Lower lobe of right lung (tissue), 2 donors: ENCODE measurements at places on chromosomes 2 and 18. TPM values are rescaled to one million over a fixed set of nuclear protein-coding genes. Genes with fewer than 3 reads are reported as not detected.

Gene NIF3L1
- total RNA-seq = 20.5 TPM

Gene APCDD1
- total RNA-seq = 33.4 TPM

Gene RNF125
- total RNA-seq = 8.1 TPM

Gene AQP12A
- total RNA-seq = not detected

Gene EGR4
- total RNA-seq = not detected

Gene GYPC
- 92.6 TPM for total RNA-seq

Gene FAHD2A
- total RNA-seq = 19.4 TPM

DNA sequence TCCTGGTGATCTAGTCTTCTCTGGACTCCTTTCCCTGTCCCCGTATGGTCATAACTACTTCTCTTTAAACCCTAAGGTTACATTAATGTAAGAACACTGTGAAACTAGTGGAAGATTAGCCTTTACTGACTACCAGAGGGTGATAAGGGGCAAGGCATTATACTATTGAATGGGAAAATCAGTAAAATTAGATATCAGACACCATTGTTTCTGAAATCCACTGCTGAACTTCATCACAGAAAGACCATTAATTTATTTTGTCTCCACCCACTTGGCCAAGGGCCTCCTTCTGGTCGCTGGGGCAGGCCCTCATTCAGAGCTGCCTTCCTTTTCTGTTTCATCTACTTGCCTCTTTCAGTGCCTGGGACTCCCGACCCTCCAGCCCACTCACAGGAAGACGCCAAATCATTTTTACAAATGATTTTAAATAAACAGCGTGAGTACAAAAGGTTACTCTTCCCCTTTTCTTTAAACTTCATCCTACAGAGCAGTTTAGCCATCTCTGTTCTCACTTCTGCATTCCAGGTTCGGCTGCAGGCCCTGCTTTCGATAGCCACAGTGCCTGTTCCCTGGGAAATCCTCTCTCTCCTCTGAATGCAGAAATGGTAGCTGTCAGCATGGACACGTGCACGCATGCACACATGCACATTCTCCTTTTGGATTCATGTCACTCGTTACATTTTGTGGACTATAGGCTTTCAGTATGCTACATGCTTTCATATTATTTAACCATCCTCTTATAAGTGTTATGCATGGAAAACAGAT lies 70.3 kb upstream of the DOCK10 start:
- DNase-seq = peak; percentile 60

DNA sequence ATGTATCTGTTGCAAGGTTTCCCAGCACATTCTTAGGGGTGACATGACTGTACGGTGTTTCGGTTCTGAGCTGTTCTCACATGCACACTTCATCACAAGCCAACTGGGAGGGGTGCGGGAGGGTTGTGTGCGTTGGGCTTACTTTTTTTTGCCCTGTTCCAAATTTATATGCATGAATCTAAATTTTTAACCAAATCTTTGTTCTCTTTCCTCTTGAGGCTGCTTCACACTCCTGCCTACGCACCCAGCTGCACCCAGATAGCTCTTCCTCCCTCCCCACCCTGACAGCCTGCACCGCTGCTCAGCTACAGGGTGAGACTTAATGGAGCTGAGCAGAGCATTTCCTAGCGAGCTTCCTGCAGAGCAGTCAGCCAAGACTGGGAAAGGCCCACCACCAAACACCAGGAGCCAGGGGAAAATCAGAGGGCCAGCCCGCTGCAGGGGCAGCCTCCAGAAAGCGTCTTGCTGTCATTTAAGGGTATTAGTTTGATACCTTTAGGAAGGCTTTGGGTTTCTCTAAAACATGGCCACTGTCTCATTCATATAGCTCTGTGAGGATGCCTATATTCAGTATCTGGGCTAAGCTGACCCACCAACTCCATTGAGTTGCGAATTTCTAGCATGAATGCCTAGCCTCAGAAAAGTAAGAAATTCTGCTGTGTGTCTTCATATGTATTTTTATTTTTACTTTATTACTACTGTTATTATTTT lies 84.5 kb downstream of the POU3F3 start:
- DNase-seq = no peak

GRCh38 chr2:136212426-136213378 lies 94.8 kb upstream of the CXCR4 start:
- DNase-seq = no peak

DNA sequence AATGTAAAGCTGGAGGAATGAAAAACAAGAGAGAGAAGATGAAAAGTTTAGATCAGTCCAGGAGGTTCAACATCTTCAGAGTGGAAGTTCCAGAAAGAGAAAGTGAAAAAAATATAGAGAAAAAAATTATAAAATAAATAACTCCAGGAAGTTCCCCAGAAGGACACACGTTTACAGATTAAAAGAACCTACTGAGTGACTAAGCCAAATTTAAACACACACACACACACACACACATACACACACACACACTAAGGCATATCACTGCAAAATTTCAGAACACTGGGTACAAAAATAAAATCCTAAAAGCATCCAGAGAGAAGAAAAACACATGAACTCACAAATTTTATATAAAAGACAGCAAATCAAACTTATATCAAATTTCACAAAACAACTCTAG lies 85.9 kb upstream of the PMAIP1 start:
- no peak for DNase-seq

- DNase-seq = no peak
Measured at GRCh38 chr2:208929139-208929864, 494.5 kb upstream of the MAP2 start.

- no peak for DNase-seq
Measured at GRCh38 chr2:208906330-208906729, 499.7 kb downstream of the PTH2R start.

DNA sequence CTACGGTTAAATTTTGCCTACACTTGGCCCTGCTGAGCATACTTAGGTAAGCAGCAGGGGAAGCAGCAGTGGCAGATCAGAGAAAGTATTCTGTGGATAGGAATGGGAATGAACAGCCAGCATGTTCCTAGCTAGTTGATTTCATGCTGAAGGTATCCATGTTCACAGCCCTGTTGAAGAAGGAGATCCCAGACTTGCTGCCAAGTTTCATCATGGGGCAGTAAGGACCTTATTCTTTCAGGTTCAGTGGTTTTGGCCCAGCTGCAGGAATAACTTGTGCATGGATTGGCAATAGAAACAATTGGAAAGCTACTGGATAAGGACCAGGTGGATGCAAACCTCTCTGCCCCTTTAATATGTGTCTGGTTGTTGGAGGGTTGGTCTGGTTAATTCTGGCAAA lies 98.2 kb upstream of the TMEM178A start:
- no peak for DNase-seq

- DNase-seq = no peak
Measured at GRCh38 chr2:30265052-30266015, 34.0 kb downstream of the LBH start.

DNA sequence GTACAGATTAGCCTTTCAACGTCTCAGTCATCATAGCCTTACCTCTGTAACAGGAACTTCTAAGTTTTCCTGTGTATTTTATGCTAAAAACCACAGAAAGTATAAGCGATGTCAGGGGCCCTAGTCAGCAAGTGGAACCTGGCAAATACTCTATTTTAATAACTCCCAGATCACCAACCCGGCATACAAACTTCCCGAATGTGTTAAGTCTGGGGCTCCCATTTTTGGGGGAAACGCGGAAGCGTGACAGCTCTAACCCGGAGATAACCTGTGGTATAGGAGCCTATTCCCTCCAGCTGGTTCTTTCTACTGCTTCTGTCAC lies 574 bp downstream of the NIFK start:
- no peak for DNase-seq

DNA sequence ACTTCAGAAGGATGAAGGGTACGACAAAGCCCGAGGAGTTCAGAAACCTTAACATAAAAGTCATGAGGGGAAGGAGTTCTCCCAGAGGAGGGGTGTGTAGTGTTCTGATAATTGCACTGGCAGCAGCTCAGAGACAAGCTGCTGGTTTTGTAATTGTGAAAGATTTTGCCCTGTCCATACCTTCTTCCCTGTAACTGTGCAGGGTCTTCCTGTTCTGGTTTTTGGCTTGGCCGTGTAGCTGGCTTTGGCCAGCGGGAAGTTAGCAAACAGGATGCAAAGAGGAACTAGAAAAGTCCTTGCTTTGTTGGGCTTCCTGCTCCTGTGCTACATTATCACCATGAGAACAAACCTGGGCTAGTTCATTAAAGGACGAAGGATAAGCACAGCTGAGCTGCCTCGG lies 160.8 kb downstream of the LPIN1 start:
- no peak for DNase-seq

DNA sequence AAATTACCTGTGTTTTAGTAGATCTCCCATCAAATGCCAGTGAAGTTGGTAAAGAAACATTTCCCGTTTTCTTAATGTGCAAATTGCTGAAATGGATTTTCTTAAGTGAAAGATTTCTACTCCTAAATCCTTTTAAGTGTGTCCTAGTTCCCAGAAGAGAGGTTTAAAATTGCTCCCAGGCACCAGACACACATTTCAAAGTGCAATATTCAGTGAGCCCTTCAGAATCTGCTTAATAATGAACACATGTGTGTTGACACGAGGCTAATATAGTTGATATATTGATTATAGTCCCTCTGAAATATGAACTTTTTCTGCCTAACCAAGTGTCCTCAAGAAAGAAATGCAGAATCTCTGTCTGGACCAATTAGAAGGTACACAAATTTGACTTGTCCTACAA lies 861.7 kb upstream of the CNTNAP5 start:
- no peak for DNase-seq

GRCh38 chr18:77000527-77000926 lies 132.1 kb downstream of the MBP start:
- peak; percentile 74 for DNase-seq

- DNase-seq = no peak
Measured at GRCh38 chr2:42298996-42299754, 61.8 kb downstream of the COX7A2L start.

DNA sequence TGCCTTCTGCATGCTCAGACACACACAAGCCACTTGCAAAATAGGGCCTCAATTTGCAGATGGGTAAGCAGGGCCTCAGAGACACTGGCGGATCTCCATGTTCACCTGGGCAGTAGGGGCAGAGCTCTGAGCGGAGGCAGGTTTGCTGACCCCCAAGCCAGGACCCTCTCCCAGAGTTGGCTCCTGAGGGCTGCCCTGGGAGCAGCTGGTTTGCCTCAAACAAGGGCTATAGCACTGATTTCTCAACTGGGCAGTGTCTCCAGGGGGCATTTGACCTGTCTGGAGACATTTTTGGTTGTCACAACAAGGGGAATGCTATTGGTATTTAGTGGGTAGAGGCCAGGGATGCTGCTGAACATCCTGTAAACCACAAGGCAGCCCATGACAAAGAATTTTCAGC lies 11.6 kb downstream of the GLI2 start:
- no peak for DNase-seq

DNA sequence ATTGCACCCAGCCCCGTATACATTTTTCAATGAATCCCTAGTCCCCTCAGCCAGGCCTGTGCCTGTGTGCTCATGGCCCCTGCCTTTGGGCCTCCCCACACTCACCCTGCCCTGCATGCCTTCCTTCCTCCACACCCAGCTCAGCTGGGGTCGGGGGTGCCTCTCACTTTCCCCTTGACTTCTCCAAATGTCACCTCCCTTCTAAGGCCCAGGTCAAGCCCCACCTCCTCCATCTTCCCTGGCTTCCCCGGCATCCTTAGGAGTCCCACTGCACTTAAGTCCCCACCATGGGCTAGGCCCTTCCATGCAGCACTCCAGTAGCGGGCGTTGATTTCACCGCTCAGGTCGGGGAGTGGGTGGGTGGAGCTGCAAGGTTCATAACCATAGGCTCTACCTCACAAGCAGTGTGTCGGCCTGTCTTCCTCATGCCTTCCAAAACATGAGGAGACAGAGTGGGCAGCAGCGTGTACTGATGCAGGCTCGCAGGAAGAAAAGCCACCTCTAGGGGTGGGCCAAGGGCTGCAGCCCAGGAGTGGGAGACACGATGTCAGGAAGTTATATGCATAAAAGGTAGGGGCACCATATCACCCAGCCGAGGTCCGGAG lies 47.7 kb downstream of the DNMT3A start:
- no peak for DNase-seq

GRCh38 chr2:228763379-228763981 lies 507.6 kb downstream of the PID1 start:
- DNase-seq = no peak

GRCh38 chr2:54641988-54642387 lies 81.5 kb upstream of the EML6 start:
- DNase-seq = no peak

DNA sequence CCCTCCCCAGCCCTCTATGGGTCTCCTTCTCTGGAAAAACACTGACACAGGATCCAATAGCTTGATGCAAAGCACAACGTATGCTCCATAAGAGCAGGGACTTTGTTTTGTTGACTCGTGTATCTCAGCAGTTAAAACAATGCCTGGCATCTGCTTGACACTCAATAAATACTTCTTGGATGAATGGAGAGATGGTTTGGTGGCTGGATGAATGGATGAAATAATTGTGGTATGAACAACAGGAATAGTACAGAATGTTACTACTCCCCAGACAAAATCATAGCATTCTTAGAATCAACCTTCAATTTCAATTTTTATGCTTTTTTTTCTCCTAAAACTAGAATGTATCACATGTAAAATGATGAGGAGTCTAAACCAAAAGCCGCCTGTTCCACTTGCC lies 57.4 kb downstream of the KCNE4 start:
- no peak for DNase-seq

DNA sequence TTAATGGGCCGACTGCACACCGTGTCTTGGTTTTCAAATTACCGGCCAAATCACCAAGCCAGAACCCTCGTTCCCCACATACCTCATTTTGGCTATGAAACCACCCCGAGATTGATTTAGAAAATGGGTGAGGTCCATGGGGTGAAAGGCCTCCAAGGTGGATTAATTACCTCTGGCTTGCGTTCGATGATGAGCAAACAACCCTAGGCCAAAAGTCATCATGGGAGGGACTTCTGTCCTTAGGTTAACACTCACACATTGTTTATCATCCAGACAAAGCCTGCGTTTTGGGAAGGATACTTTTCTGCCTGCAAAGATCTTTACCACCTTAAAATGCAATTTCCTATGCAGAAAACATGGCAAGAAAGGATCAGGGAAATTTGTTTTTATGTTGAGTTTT lies 48.5 kb downstream of the GALR1 start:
- DNase-seq = no peak

DNA sequence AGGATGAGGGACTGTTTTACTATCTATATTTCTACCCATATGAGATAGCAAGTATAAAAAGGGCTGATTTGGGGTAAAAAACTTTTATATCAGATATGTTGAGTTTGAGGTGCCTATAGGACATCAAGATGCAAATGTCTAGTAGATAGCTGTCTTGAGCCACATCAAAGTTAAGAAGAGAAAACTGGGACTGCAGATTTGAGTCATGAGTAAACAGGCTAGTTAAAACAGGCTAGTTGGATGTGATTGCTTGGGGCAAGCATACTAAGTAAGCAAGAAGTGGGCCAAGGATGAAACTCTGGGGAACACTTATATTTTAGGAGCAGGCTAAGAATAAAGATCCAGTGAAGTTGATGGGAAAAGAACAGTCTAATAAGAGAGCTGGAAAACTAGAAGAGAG lies 2.8 kb upstream of the SCRN3 start:
- no peak for DNase-seq
